Activated T-cell treated with anti-CD3 and anti-CD28 coated beads, Interleukin-2, amount 50 U/mL, for 72 hours (primary cell): ENCODE measurements at places on chromosomes 2 and 18.

- H3K27ac ChIP-seq = no peak overlapping the region
- no peak for DNase-seq
- H3K36me3 ChIP-seq = no peaks in the 10 kb centered on the region
Measured at GRCh38 chr2:45963816-45964215, 312.3 kb downstream of the PRKCE start.

GRCh38 chr2:15886231-15886630 lies 54.1 kb upstream of the MYCN start:
- no peak overlapping the region for H3K27ac ChIP-seq
- no peak for DNase-seq
- H3K4me3 ChIP-seq = no peak overlapping the region
- no peaks in the 10 kb centered on the region for H3K27me3 ChIP-seq
- no peaks in the 10 kb centered on the region for H3K36me3 ChIP-seq

DNA sequence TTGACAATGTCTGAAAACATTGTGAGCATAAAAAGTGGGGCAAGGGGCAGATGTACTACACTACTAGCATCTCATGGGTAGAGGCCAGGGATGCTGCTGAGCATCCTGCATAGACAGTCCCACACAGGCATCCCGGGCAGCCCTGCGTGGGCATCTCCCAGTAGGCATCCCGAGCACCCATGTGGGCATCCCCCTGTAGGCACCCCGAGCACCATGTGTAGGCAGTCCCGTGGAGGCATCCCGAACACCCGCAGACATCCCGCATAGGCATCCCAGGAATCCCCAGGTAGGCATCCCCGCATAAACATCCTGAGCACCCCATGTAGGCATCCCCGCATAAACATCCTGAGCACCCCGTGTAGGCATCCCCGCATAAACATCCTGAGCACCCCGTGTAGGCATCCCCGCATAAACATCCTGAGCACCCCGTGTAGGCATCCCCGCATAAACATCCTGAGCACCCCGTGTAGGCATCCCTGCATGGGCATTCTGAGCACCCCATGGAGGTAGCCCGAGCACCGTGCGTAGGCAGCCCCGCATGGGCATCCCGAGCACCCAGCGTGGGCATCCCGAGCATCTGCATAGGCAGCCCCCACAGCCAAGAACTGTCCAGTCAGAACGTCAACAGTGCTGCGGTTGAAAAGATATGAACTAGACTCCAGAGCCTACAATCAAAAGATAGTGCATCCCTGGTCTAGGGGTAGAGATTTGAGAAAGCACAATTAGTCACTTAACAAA lies 273.5 kb downstream of the NBAS start:
- H3K36me3 ChIP-seq = peaks cover 10% of the 10 kb centered on the region
- H3K27ac ChIP-seq = no peak overlapping the region
- H3K4me3 ChIP-seq = no peak overlapping the region
- no peaks in the 10 kb centered on the region for H3K4me1 ChIP-seq
- DNase-seq = no peak

DNA sequence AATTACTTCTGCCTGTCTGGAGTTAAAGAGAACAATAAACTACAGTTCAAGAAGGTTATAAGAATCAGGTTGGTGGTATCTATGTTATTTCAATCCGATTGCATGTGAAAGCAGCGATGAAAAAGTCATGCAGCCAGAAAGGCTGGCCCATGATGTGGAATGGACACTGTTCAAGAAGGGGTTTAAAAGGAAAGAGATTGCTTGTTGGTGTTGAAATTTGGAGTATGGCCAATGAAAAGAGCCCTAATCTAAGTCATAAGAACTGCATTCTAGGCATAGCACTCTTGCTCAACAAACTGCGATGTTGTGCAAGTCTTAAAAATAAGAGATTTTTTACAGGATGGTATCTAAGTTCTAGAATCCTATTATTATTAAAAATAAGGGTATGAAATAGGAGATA lies 61.3 kb downstream of the EFEMP1 start:
- no peaks in the 10 kb centered on the region for H3K27me3 ChIP-seq
- no peak overlapping the region for H3K4me3 ChIP-seq
- no peaks in the 10 kb centered on the region for H3K4me1 ChIP-seq
- DNase-seq = no peak

- peaks cover 6% of the 10 kb centered on the region for H3K4me1 ChIP-seq
- H3K36me3 ChIP-seq = no peaks in the 10 kb centered on the region
- no peak for DNase-seq
- no peak overlapping the region for H3K27ac ChIP-seq
Measured at GRCh38 chr2:29532436-29532835, 388.9 kb downstream of the ALK start.
